ENCODE measurements at places on chromosomes 16 and 17. TPM values are rescaled to one million over a fixed set of nuclear protein-coding genes. Genes with fewer than 3 reads are reported as not detected.

PIRT gene
- 0.04 TPM for total RNA-seq

C1QL1 gene
- total RNA-seq: 5.3 TPM

NACA2 gene
- total RNA-seq: 0.22 TPM

DNA sequence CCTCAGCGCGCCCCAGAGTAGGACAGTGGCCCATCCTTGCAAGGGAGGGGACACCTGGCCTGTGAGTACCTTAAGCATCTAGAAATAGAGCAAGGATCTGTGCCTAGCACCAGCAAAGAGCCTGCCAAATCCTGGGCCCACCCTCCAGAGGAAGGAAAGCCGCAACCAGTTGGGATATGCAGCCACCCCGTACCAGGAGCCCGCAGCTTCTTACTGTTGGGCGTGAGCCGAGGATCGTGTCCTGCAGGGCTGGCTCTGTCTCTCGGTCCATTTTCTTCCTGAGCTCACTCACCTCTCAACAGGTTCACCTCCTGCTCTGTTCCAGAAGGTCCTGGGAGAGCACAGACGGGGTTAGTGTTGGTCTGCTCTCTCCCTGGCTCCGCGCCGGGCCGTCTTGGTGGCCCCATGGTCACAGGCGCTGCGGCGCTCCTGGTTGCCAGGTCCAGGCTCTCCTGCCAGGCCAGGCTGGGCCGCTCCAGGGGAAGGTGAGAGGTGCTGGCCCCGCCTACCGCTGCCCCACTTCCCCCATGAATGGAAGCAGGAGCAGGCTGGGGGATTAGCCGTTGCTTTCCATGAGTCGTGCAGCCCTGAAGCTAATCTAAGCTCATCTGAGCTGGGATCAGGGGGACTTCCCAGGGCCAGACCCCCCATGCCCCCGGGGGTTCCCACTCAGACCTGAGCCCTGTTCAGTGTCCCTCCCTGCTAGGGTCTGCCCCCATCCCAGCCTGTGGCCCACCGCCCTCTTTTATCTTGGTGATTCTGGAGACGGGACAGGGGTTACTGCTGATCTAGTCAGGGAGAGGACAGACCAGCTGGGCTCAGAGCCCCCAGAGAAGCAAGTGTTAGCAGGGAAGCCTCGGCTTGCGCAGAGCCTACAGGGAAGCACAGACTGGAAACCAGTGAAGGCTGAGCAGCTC, 12.7 kb downstream of the ENDOV start:
- H3K27me3 ChIP-seq: no peaks in the 10 kb centered on the region
- DNase-seq: no peak
- no peak overlapping the region for H3K4me3 ChIP-seq

DNA sequence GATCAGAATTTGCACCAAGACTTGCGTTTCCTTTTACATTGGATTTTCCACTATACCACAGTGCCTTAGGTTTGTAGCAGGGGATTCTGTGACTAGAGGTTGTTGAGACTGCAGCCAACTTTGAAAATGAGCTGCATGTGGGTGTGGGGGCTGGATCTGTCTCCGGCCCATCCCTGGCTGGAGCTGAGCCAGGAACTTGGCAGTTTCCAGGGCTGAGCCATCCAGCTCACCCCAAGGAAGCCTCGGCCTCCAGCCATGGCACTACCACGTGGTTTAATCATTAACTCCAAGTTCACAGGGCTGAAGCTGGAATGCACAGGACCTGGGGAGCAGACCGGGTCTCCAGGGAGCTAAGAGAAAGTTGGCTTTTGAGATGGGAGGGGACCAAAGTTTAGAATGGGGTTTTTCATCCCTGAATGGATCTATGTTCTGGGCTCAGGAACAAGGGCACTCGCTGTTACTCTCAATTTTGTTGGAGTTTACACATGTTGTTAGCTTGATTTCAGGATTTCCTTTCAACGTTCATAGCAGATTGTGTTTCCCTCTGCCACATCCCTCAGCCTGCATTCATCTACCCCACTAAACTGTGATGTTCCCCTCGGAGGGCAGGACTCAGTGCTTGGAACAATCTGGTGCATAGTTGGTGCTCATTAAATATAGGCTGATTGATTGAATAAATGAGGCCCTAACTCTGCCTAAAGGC, 42.3 kb upstream of the HNF1B start:
- no peaks in the 10 kb centered on the region for H3K36me3 ChIP-seq
- DNase-seq: peak; percentile 27
- peaks cover 6% of the 10 kb centered on the region for H3K27me3 ChIP-seq
- peaks cover 4% of the 10 kb centered on the region for H3K4me1 ChIP-seq
- H3K4me3 ChIP-seq: no peak overlapping the region
- no peak overlapping the region for H3K27ac ChIP-seq

DNA sequence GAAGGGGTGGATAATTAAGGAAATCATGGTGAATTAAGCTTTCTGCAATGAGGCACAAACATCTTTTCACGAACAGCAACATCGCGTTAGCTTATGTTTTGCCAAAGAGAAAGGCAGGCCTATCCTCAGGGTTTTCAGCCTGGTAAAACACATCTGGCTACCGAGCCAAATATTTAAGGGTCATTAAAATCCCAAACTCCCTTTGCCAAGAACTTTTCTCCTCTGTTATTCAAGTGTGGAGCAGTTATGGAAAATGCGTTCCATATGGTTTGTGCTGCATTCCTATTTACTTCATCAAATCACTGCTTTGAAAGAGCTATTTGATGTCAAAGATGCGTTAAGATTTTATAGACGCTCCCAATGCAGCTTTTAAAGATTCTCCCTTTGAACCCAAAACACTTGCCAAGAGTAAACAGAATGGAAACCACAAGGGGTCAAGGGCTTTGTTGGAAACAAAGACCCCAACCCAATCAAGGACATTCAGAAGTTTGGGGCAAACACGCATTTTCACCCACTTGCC, 308.3 kb upstream of the CDH5 start:
- H3K27ac ChIP-seq: peak overlapping the region; percentile 9
- peaks cover 24% of the 10 kb centered on the region for H3K4me1 ChIP-seq
- DNase-seq: peak; percentile 89
- H3K27me3 ChIP-seq: no peaks in the 10 kb centered on the region

- no peak overlapping the region for H3K27ac ChIP-seq
- no peak overlapping the region for H3K4me3 ChIP-seq
- H3K36me3 ChIP-seq: no peaks in the 10 kb centered on the region
- no peak for DNase-seq
- H3K27me3 ChIP-seq: peaks cover 56% of the 10 kb centered on the region
These were observed 2.3 kb downstream of the IL17C start for GRCh38 chr16:88640498-88641247.

DNA sequence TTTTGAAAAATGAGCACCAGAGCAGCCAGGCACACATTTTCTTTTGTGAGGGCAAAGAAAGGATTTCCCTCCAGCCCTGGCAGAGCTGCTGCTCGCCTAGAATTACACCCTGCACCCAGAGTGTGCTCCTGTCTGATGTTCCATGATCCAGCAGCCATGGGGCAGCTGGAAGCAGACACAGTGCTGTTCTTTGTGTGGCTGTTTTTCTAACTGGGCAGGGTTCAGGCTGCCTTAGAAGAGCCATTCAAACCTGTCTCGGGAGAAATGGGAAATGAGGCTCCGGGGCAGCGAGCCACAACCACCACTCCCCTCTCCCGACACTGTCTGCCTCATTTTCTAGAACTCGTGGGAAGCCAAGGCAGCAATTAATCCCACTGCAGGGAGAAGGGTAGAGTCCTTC, 28.9 kb downstream of the LITAF start:
- DNase-seq: peak; percentile 82
- H3K27ac ChIP-seq: peak overlapping the region; percentile 64
- H3K4me1 ChIP-seq: peaks cover 33% of the 10 kb centered on the region
- H3K36me3 ChIP-seq: peaks cover 27% of the 10 kb centered on the region
- H3K27me3 ChIP-seq: no peaks in the 10 kb centered on the region
- no peak overlapping the region for H3K4me3 ChIP-seq

GRCh38 chr17:52159246-52160135, 977 bp upstream of the CA10 start:
- no peak for DNase-seq
- no peak overlapping the region for H3K4me3 ChIP-seq
- peaks cover 5% of the 10 kb centered on the region for H3K4me1 ChIP-seq
- H3K27me3 ChIP-seq: peaks cover 44% of the 10 kb centered on the region
- H3K27ac ChIP-seq: no peak overlapping the region
- no peaks in the 10 kb centered on the region for H3K36me3 ChIP-seq

DNA sequence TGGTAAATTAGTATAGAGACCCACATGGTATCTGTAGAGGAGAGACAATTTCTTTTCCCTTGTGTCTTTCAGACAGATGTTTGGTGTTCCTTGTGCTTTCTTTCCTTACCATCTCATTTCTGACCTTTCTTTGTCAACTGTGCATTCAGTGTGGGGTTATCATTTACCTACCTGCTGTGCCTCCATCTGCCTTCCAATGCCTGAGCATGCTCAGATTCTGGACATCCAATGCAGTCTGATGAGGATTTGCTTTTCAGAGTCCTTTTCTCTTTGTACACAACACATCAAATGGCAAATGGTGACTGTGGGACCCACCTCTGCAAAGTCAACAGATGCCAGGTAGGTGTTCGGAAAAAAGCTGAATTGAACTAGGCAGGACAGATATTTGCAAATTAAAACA, 364.8 kb downstream of the CA10 start:
- H3K4me1 ChIP-seq: no peaks in the 10 kb centered on the region
- no peak overlapping the region for H3K4me3 ChIP-seq

GRCh38 chr17:15501793-15502192, 34.4 kb upstream of the CDRT4 start:
- peak overlapping the region; percentile 88 for H3K27ac ChIP-seq
- peak; percentile 27 for DNase-seq
- peaks cover 17% of the 10 kb centered on the region for H3K4me1 ChIP-seq
- no peak overlapping the region for H3K4me3 ChIP-seq
- H3K27me3 ChIP-seq: no peaks in the 10 kb centered on the region

- peaks cover 25% of the 10 kb centered on the region for H3K27me3 ChIP-seq
- H3K36me3 ChIP-seq: no peaks in the 10 kb centered on the region
- no peaks in the 10 kb centered on the region for H3K4me1 ChIP-seq
These were observed 86.5 kb downstream of the ENGASE start for GRCh38 chr17:79160980-79161636.

GRCh38 chr16:2902337-2903130, 9.2 kb upstream of the FLYWCH1 start:
- no peak overlapping the region for H3K27ac ChIP-seq
- no peaks in the 10 kb centered on the region for H3K27me3 ChIP-seq
- H3K4me1 ChIP-seq: peaks cover 22% of the 10 kb centered on the region
- H3K36me3 ChIP-seq: no peaks in the 10 kb centered on the region
- H3K4me3 ChIP-seq: no peak overlapping the region
- no peak for DNase-seq

DNA sequence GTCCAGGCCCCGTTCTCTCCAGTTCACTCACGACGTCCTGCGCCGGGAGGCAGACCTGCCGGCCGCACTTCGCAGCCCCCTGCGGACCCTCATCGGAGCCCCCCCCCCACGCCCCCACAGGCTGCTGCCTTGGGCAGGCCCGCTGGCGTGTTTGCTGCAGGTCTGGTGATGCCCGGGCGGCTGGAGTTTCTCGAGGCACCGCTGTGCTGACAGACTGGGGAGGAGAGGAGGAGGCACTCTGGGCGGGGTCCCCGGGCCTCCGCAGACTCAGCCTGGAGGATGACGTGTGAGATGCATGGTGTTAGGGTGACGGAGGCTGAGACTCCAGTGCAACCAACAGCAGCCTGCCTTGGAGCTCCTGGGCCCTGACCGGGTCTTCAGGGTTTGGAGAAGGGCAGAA, 24.1 kb downstream of the BAIAP2 start:
- DNase-seq: no peak
- H3K27me3 ChIP-seq: no peaks in the 10 kb centered on the region
- peaks cover 21% of the 10 kb centered on the region for H3K4me1 ChIP-seq
- H3K4me3 ChIP-seq: no peak overlapping the region

- no peaks in the 10 kb centered on the region for H3K27me3 ChIP-seq
- peaks cover 10% of the 10 kb centered on the region for H3K36me3 ChIP-seq
- peak overlapping the region; percentile 94 for H3K27ac ChIP-seq
- peak; percentile 93 for DNase-seq
- H3K4me1 ChIP-seq: peaks cover 68% of the 10 kb centered on the region
- H3K4me3 ChIP-seq: peak overlapping the region; percentile 6
These were observed 157.4 kb upstream of the CHMP6 start for GRCh38 chr17:80833952-80834892.

DNA sequence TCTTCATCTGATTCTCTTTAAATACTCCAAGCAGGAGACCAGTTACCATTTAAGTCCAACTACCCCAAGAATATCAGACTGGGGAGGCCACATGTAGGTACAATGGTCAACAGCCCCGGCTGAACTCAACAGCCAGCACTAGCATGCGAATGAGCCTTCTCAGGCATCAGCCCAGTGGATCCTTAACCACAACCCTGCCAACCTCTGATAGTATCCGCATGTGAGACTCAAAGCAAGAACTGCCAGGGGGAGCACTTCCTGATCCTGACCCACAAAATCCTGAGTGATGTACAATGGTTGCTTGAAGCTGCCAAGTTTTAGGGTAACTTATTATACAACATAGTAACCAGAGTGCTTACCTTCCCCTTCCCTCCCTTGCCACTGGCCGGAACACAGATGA, 4.0 kb downstream of the PYY start:
- H3K27ac ChIP-seq: no peak overlapping the region
- H3K36me3 ChIP-seq: no peaks in the 10 kb centered on the region
- H3K4me1 ChIP-seq: peaks cover 12% of the 10 kb centered on the region
- peaks cover 55% of the 10 kb centered on the region for H3K27me3 ChIP-seq
- DNase-seq: no peak

DNA sequence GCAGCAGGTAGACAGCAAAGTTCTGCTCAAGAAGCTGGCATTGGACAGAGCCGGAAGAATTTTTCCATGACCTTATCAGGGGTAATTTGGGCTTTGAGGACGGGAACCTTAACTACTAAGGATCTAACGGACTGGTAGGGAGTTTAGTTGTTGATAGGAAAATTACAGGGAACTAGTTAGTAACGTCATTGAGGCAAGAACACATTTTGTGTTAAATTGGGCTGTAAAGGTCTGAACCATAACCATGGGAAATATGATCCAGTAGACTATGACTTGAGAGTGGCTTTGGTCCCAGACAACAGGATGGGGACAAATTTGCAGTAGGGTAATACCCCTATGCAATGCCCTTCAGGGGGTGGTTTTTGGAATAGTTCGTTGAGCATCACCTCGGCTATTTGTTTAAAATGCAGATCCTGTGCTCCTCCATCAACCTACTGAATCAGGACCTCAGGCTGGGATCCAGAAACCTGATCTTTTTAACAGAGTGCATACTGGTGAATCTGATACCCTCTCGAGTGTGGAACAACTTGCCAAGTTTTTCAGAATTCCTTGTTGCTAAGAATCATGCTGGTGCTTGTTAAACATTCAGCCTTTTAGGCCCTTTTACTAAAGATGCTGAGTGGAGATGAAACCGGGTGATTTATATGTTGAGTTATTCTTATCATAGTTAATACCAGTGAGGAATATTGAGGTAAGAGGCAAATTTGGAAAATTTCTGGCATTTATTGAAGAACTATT, 255.1 kb downstream of the MAP2K6 start:
- no peaks in the 10 kb centered on the region for H3K36me3 ChIP-seq
- no peaks in the 10 kb centered on the region for H3K4me1 ChIP-seq
- H3K27ac ChIP-seq: no peak overlapping the region
- no peak overlapping the region for H3K4me3 ChIP-seq

- peaks cover 17% of the 10 kb centered on the region for H3K4me1 ChIP-seq
- no peak overlapping the region for H3K4me3 ChIP-seq
- H3K36me3 ChIP-seq: peaks cover 50% of the 10 kb centered on the region
- no peak overlapping the region for H3K27ac ChIP-seq
- H3K27me3 ChIP-seq: no peaks in the 10 kb centered on the region
These were observed 1.7 kb downstream of the AOC2 start for GRCh38 chr17:42845918-42846593.

GRCh38 chr17:59893676-59894100, 767 bp downstream of the RPS6KB1 start:
- DNase-seq: peak; percentile 81
- H3K36me3 ChIP-seq: peaks cover 9% of the 10 kb centered on the region
- H3K4me1 ChIP-seq: peaks cover 15% of the 10 kb centered on the region
- H3K27ac ChIP-seq: peak overlapping the region; percentile 96
- H3K4me3 ChIP-seq: peak overlapping the region; percentile 92
- no peaks in the 10 kb centered on the region for H3K27me3 ChIP-seq

- H3K27me3 ChIP-seq: no peaks in the 10 kb centered on the region
- peak overlapping the region; percentile 88 for H3K4me3 ChIP-seq
- H3K36me3 ChIP-seq: peaks cover 22% of the 10 kb centered on the region
- no peak for DNase-seq
These were observed 725 bp downstream of the NT5C3B start for GRCh38 chr17:41835214-41835799.
